ENCODE measurements at places on chromosomes 4 and X.

DNA sequence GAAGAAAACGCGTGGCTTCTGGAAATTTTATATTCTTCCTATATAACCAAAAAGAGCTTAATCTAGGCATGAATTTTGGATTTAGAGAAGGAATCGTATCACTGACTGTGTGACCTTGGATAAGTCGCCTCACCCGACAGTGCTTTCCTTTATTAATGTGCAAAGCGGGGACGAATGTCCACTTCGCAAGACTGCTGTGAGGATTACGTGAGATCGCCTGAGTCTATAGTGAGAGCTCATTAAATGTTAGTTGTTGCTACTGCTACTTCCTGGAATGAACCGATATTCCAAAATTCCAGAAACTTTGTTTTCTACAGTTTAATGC is 448 bp upstream of the TBC1D8B start:
- DNase-seq, result no peak

DNA sequence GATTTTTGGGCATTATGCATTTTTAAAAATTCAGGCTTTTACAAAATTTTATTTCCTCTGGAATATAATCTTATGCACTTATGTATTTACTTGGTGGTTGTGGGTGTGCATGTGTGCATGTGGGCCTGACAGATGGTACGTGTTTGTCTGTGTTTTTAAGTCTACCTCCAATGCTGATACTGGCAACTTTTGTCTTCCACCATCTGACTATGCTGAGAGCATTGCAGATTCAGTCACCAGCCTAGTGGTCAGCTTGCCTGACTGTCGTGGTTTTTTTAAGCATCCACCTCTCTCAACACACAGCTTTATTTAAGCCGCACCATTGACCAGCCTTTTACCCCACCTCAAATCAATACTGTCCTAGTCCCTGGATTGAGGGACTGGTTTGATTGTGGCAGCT is 37.1 kb downstream of the FSTL5 start:
- peak; percentile 82 for DNase-seq

DNA sequence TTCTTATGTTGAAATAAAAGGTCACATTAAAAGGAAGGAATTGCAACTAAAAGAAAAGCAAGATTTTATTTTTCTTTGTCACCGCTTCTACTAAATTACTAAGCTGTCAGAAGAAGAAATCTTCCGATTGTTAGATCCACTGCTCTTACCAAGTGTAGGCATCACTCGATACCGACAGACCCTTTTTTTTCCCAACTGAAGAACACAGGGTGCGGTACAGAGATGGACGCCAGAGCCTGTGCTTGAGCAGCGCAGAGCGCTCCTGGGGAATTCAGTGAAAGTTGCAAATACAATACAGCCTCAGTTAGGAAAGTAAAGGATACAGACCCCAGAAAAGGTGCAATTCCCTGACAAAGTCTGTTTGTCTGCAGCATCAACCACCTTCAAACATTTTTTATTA is 94.9 kb upstream of the WDR17 start:
- DNase-seq, result peak; percentile 12

GRCh38 chr4:107699466-107700206 is 20.4 kb downstream of the PAPSS1 start:
- DNase-seq, result no peak

- DNase-seq, result no peak
These were observed 35.4 kb upstream of the UGT2A3 start for GRCh38 chr4:68987007-68987406.
